Posterior cingulate gyrus (tissue), 11 donors: ENCODE measurements at places on chromosomes 11 and 22.

DNA sequence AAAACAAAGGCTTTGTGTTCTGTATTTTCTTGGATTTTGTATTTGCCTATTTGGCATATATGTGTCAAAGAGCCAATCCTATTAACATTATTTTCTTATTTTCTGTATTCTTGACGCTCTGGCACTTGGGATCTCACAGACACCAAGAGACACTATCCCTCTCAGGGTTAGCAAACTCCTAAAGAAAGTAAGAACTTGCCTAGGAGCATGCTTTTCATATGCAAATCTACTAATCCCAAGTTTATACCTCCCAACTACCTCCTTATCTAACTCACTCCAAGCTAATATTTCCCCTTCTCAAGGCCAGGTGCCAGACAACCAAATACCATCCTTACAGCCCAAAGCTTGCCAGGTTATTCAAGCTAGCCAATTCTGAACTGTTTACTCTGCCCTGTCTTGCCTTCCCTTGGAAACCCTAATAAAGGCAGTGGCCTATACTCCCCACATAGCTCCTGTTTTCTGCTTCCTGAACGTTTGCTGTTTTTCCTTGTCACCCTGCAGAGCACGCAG is 455.4 kb upstream of the ANO3 start:
- DNase-seq, result no peak

DNA sequence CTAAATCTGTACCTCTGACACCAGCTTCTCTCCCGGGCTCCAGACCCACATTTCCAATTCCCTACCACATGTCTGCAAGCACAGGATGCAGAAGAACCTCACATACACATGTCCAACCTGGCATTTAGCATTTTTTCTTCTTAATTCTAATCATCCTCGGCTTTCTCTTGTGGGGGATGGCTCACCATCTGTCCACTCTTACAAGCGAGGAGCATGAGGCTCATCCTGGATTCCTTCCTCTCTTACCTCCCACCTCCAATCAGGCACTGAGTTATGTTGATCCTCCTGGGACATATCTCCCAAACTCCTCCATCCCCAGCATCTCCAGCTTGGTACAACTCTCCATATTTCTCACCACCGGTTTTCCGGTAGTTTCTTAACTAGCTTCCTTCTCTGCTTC is 149.8 kb upstream of the LARGE1 start:
- peak; percentile 33 for DNase-seq

GRCh38 chr22:48892578-48893287 is 934.9 kb downstream of the BRD1 start:
- peak; percentile 69 for DNase-seq

- no peak for DNase-seq
These were observed 439.6 kb downstream of the TMEM135 start for GRCh38 chr11:87477321-87477720.

GRCh38 chr11:128689948-128690664 is 3.8 kb upstream of the FLI1 start:
- no peak for DNase-seq

DNA sequence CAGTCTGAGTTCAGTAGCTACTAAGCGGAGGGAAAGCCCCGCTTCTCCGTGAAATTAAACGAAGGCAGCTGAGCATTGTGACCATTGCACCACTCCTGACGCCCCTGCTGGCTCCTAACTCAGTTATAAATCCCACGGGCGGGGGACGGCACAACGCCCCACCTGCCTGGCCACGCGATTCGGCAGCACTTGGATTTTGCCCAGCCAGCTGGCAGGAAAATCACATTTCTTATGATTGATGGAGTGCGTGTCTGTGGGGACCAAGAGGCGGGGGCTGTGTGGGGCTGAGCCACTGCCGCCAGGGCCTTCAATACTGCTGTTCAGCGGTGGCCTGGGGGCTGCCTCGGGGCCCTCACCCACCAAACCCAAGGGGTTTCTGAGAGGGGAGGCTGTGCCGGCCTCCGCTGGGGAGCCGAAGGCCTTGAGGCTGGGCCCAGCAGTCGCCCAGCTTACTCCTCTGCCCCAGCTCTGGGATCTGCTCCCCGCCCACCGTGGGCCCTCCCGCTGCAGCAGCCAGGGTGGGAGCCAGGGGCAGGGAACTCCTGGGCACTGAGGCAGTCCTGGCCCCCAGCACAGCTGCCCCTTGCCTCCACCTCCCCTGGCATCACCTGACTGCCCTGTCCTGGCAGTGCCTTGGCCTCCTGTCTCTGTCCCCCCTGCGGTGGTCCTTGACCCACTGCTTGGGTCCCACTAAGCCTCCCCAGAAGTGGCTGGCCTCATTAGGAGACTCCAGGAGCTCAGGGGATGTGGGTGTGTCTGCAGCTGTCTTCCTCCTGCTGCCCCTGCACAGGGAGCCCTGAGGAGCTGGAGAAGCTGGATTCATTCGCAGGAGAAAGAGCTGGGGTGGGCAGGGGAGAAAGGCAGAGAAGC is 30.7 kb downstream of the SHISAL1 start:
- DNase-seq, result no peak

GRCh38 chr22:36954251-36955014 is 41.0 kb downstream of the CSF2RB start:
- DNase-seq, result no peak

GRCh38 chr22:44828193-44828592 is 75.8 kb downstream of the ARHGAP8 start:
- DNase-seq, result no peak
